ENCODE measurements at places on chromosomes 13 and 19.

- DNase-seq = no peak
Measured at GRCh38 chr19:45099467-45100191, 6.7 kb downstream of the PPP1R37 start.

GRCh38 chr19:30097746-30098280 lies 155.8 kb downstream of the URI1 start:
- no peak for DNase-seq

DNA sequence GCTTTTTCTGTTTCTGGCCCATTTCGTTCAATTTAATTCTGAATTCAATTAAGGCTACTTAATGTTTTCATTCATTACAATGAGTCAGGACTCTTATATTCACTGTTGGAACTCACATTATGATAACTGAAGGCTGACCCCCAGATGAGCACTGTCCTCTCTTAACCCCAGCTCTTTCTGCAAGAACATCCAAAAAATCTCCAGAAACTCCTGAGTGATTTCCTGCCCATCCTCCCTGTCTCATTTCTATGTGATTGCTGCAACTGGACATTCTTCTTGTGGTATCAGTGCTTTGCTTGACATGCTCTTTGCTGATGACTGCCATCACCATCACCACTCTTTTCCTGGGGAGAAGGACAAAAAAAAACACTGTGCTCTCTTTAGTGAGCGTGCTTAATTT lies 240.3 kb downstream of the SPRY2 start:
- no peak for DNase-seq

DNA sequence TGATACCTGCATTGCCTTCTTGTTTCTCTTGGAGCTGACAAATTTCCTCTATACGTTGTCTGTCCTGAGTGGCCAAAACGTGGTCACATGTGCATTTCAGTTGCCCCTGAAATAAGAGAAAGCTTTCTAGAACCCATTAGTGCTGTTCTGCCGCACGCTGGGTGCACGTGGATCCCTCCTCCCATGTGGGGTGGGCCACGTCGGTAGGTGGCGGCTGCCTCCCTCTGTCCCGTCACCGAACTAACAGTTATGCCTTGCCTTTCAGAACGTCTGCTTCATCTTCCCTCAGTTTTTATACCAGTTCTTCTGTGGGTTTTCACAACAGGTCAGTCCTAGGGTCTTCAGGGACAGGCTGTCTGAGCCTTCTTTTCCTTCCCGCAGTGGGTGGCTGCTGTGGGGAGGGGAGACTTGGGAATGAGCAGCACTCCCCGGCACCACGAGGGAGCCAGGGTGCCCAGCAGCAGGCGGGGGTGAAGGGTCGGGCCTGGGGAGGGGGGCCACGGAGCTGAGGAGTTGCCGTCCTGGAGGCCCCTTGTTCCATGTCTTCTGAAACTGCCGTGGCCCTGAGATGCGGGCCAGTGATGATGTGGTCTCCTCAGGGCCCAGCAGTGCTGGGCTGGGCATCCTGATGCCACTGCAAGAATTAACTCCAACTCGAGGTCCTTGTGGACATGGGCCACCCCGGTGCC lies 109.7 kb upstream of the MCF2L start:
- DNase-seq = no peak

DNA sequence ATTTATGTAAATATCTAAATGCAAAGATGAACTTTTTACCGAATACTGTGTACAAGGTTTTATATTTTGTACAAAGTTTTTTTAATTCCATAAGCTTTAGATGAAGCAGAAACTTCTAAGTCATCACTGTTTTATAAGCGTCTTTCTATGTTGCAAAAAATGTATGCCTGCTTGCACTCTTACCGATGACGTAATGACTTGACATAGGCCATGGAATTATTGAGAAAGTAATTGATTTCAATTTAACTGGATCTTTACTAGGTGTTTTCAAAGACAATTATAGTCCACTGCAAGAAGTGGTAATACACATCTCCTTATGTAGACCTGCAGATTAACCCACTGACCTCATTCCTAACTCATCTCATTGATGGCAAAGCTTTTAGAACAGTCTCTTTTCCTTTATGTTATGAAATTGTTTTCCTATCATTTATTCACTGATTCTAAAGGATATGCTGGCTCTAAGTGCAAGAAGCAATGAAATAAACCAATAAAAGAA lies 10.4 kb downstream of the DACH1 start:
- no peak for DNase-seq

DNA sequence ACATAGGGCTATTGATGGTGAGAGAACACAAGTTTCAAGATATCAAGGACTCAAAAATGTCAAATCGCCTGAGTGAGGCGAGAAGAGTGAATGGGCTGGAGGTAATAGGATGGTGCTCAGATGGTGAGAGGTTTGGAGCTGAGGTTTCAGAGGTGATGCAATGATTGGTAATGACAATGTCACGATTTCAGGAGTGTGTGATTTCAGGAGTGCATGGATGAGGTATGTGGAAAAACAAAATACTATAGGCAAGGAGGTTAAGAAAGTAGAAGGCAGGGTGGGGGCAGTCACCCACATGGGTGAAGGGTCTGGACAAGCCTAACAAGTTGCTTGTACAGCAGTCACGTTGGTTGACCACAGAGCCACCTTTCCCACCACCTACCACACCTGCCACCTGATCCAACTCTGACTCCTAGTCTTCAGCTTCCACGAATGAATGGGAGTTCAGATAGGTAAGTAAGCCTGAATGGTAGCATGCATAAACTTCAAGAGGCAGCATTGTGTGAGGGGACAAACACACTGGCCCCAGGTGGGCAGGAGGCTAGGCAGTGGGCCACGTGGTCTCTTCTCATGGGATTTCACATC lies 71.5 kb downstream of the RUBCNL start:
- no peak for DNase-seq

GRCh38 chr13:50916701-50917184 lies 7.2 kb downstream of the RNASEH2B start:
- peak; percentile 82 for DNase-seq

- no peak for DNase-seq
Measured at GRCh38 chr13:19672990-19673389, 39.5 kb downstream of the MPHOSPH8 start.
